Activated naive CD4-positive, alpha-beta T cell (primary cell): ENCODE measurements at places on chromosomes 5 and 9.

DNA sequence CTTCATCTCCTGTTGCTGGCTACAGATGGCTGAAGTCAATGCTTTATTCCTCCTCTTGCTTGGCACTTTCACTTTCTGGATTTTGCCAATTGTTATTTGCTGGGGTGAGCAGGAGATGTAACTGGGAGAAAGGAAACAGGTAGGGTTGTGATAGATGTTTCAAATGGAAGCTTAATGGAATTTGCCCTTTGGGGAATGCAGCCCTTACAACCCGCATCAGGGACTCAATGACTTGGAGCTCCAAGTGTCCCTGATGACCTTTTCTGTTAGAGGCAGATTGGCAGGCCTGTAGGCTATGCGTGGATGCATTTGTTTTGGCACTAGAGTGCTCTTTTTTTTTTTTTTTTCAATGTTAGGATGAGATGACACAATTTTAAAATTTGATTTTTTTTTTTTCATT, 219.9 kb upstream of the GLRA1 start:
- DNase-seq: no peak

- no peak for DNase-seq
These were observed 584 bp downstream of the USP20 start for GRCh38 chr9:129835860-129836223.

GRCh38 chr5:168724227-168724626, 145.1 kb upstream of the PANK3 start:
- DNase-seq: no peak

- DNase-seq: no peak
These were observed 140.9 kb upstream of the TLX3 start for GRCh38 chr5:171168171-171168570.
